ENCODE measurements at places on chromosomes 6 and 20. TPM values are rescaled to one million over a fixed set of nuclear protein-coding genes. Genes with fewer than 3 reads are reported as not detected.

CLPSL2 gene
- 6.2 TPM for total RNA-seq

BPIFA1 gene
- total RNA-seq: not detected

C6orf58 gene
- not detected for total RNA-seq

VGLL2 gene
- total RNA-seq: not detected

VIP gene
- not detected for total RNA-seq

DNA sequence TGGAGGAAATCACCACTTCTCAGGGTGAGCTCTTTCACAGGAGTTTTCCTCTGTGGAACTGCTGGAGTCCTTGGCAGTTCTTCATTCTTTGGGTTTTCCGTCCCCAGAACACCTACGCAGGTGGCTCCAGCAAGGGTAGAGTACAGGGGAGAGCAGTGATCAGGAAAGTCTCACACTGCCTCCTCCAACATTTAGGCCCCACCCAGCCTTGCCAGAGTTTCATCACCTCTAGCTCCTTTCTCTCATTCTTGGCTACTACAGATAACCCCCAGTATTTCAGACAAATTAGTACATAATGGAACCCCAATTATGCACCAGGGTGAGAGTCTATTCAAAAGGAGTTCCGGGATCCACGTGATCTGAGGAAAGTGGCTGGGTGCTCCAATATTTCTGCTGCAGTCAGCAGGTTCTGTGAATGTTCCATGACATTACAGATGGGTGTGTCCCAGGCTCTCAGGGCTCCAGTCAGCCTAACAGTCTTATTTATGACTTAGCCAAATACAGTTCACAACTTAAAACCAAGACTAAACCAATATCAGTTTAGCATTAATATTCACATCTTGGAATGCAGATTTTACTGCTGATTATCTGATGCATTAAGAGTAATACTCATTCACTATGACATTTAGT is 44.6 kb downstream of the GPR63 start:
- peaks cover 17% of the 10 kb centered on the region for H3K4me1 ChIP-seq
- no peak overlapping the region for H3K27ac ChIP-seq
- H3K36me3 ChIP-seq: peaks cover 7% of the 10 kb centered on the region
- DNase-seq: no peak
- H3K27me3 ChIP-seq: no peaks in the 10 kb centered on the region

- no peaks in the 10 kb centered on the region for H3K4me1 ChIP-seq
- H3K27ac ChIP-seq: no peak overlapping the region
- H3K4me3 ChIP-seq: no peak overlapping the region
- H3K27me3 ChIP-seq: no peaks in the 10 kb centered on the region
- peaks cover 9% of the 10 kb centered on the region for H3K36me3 ChIP-seq
- DNase-seq: no peak
Measured at GRCh38 chr6:128259730-128260685, 260.4 kb downstream of the PTPRK start.

DNA sequence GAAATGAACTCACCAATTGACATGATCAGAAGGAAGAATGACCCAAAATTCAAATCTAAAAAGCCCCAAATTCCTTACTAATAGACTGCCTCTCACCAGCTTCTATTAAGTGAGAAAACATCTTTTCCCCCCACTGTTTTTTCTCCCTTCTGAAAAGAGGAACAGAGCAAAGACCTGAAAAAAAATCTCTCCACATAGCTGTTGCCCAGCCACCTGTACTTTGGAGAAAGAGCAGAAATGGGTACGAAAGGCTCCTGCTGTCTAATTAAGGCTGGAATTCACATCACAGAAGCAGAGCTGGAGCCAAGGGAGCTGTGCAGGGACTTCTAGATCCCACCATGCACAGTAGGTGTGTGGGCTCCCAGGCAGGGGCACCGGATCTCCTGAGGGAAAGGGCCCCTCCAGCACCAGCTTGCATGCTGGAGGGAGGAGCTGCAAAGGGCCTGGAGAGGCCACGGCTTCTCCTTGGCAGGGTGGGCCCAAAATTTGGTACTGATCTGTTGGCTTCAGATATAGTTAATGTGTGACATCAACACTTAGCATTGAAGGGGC is 73.2 kb upstream of the DUSP22 start:
- DNase-seq: no peak
- no peaks in the 10 kb centered on the region for H3K27me3 ChIP-seq
- H3K36me3 ChIP-seq: 0 out of 2 replicates have a peak, but pooled peaks cover 6% of the 10 kb centered on the region

GRCh38 chr6:13522656-13523055 is 35.3 kb upstream of the GFOD1 start:
- H3K36me3 ChIP-seq: no peaks in the 10 kb centered on the region
- no peaks in the 10 kb centered on the region for H3K4me1 ChIP-seq
- no peak for DNase-seq

DNA sequence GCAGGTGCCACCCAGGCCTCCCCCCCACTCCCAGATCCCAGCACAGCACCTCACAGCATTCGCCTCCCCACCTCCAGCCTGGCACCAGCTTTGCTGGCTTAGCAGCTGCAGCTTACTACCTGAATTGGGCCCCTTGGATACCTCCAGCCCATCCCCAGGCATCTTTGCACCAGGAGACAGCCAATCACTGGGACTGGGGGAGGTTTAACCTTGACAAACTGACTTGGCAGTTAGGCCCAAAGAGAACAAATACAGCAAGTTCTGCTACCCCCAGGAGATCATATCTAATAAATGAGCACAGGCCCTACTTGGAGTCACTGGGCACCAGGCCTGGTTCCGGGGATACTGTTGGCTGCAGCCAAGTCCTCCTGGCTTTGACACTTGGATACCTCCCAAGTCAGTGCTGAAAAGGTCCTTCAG is 8.8 kb downstream of the PDRG1 start:
- no peak for DNase-seq
- no peaks in the 10 kb centered on the region for H3K4me1 ChIP-seq
- H3K4me3 ChIP-seq: no peak overlapping the region
- no peaks in the 10 kb centered on the region for H3K27me3 ChIP-seq
- no peak overlapping the region for H3K27ac ChIP-seq

GRCh38 chr20:58073945-58074856 is 154.3 kb downstream of the ANKRD60 start:
- H3K27me3 ChIP-seq: peaks cover 2% of the 10 kb centered on the region
- DNase-seq: no peak
- H3K4me3 ChIP-seq: no peak overlapping the region
- H3K36me3 ChIP-seq: no peaks in the 10 kb centered on the region

- H3K36me3 ChIP-seq: no peaks in the 10 kb centered on the region
- no peaks in the 10 kb centered on the region for H3K27me3 ChIP-seq
- H3K4me1 ChIP-seq: peaks cover 4% of the 10 kb centered on the region
- no peak overlapping the region for H3K27ac ChIP-seq
- no peak for DNase-seq
- H3K4me3 ChIP-seq: no peak overlapping the region
Measured at GRCh38 chr6:142722012-142722411, 223.0 kb downstream of the HIVEP2 start.
